ENCODE measurements at places on chromosomes 6 and 20.

GRCh38 chr6:170522565-170523183, 30.4 kb downstream of the PSMB1 start:
- DNase-seq, result no peak

GRCh38 chr20:10185741-10186558, 32.7 kb upstream of the SNAP25 start:
- peak; percentile 29 for DNase-seq

GRCh38 chr6:5090603-5091002, 5.5 kb downstream of the PPP1R3G start:
- no peak for DNase-seq

- peak; percentile 10 for DNase-seq
Observed at GRCh38 chr6:56314683-56315523, 67.5 kb upstream of the COL21A1 start.

DNA sequence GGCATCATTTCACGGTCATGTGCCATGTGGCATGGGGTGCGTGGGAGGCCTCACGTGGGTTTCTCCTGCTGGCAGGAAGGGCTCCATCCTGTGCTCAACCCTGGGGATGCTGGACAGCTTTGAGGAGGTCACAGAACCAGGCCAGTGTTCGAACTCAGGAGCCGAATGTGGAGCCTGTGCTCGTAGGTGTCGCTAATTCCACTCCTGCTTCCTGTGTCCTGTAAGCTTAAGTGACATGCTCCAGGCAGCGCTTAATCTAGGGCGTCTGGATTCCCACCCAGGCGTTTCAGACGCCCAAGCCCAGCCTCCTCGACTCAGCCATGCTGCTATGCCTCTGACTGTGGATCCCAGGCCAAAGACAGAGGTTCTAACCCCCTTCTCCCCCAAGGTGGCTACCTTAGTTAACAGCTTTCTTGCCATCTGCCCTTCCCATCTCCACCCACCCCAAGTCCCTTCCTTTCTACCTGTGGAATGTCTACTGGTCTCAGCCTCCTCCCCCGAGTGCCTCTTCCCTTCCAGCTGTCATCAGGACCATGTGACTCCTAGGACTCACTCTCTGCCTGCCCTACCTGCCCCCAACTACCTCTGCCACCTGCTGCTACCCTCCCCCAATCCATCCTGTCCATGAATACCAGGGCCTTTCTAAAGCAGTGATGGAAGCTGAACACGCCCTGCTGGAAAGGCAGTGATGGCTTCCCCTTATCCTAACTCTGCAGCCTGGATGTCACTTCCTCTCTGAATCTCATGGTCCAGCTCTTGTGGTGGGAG, 255.1 kb downstream of the CDH26 start:
- no peak for DNase-seq

GRCh38 chr6:160791459-160791858, 89.4 kb downstream of the PLG start:
- DNase-seq, result no peak

- peak; percentile 72 for DNase-seq
Observed at GRCh38 chr6:169789944-169790927, 38.8 kb downstream of the ERMARD start.

Measured in NCI-H2171 (cell line).